Cerebellum (tissue), 4 donors: ENCODE measurements at places on chromosomes 2 and 18. TPM values are rescaled to one million over a fixed set of nuclear protein-coding genes. Genes with fewer than 3 reads are reported as not detected.

KANSL3 gene
- total RNA-seq: 45.5 TPM

DNA sequence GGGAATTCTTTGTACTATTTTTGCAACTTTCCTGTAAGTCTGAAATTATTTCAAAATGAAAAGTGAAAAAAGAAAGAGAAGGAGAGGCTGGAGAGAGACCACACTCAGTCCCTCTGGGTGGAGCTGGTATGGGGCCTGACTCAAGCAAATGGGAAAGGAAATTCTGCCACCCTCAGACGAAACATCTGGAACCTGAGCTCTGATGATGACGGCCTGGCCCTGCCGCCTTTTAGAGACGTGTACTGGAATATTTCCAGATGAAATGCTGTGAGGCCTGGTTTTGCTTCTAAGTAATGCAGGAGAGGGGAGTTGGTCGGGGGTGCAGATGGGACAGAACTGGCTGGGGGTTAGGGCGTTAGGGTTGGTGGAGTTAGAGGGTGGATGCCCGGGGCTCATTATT lies 57.4 kb upstream of the GLI2 start:
- DNase-seq: no peak

GRCh38 chr2:12211326-12212175 lies 465.1 kb downstream of the LPIN1 start:
- no peak for DNase-seq

RHBDD1 gene
- total RNA-seq: 70.5 TPM

DNA sequence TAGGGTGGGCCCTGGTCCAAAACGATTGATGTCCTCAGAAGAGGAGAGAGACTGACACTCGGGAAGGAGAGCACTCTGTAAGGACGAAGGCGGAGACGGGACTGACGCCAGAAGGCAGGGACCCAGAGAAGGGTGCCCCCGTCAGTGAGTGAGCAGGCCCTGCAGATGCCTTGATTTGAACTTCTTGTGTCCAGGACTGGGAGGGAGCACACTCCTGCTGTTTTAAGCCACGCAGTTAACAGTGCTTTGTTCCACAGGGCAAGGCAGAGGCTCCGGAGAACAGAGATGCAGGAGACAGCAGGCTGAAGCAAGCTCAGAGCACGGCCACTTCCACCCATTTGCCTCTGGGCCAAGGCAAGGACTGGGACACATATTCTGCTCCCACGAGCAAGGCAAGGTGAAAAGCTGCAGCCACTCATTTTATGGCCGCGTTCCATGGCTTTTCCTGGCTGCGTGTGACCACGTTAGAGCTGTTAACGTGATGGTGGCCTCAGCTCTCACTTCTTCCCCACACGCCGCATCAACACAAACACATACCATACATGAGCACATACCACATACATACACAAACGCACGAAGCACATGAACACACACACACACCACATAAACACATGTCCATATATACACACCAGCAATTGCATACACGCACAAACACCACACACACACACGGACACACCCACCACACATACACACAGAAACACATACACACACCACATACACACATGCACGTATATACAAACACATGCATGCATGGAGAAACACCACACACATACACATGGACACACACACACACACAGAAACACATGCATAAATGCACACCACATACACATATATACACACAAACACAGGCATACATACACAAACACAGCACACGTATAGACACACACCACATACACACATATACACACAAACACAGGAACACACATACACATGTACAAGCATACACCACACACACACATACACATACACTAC lies 521.0 kb upstream of the MYT1L start:
- DNase-seq: no peak

CPO gene
- total RNA-seq: not detected

DNA sequence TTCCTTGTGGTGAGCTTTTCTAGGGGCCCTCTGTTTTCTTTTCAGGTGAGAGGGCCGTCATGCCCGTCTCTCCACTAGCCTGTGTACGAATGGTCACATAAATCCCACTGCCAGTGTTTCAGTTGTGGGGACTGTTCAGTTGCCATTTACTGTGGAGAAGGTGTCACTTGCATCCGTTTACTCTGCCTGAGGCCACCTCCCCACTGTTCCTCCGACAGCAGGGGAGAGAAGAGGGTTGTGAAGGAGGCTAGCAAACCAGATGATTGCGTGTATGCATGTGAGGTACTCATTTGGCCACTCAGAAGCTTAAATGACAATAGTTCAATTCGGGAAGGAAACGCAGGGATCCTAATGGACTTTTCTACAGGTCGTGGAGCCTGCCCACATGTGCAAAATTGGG lies 3.3 kb downstream of the MTCL1 start:
- DNase-seq: no peak

CABYR gene
- 21.6 TPM for total RNA-seq

CRYGD gene
- 1.9 TPM for total RNA-seq

GRCh38 chr2:157874997-157875640 lies 1.0 kb downstream of the ACVR1 start:
- no peak for DNase-seq

GRCh38 chr2:198695879-198696278 lies 761.9 kb downstream of the SATB2 start:
- no peak for DNase-seq

GRCh38 chr2:200702646-200703118 lies 109.0 kb upstream of the BZW1 start:
- no peak for DNase-seq

GRCh38 chr2:158845859-158846258 lies 50.7 kb downstream of the DAPL1 start:
- DNase-seq: no peak

GRCh38 chr2:68293024-68293423 lies 26.7 kb downstream of the CNRIP1 start:
- DNase-seq: no peak

- DNase-seq: no peak
Observed at GRCh38 chr2:55796121-55796520, 102.5 kb upstream of the PNPT1 start.

DNA sequence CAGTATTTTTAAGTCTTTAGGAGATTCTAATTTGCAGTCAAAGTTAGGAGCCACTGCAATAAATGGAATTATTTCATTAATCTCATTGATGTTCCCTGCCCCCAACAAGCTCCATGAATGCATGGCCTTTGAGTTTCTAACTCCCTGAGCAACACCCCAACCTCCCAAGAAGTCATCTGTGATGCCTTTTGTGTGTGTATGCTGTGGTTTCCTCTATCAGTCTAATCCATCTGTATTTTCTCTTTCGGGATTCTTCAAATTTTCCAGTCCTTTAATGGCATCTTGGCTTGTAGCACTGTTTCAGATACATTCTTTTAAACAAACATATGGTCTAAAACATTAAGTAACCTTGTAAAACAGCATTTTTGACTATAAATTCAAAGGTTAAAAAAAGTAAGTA lies 16.8 kb downstream of the SERPINB10 start:
- no peak for DNase-seq

DNA sequence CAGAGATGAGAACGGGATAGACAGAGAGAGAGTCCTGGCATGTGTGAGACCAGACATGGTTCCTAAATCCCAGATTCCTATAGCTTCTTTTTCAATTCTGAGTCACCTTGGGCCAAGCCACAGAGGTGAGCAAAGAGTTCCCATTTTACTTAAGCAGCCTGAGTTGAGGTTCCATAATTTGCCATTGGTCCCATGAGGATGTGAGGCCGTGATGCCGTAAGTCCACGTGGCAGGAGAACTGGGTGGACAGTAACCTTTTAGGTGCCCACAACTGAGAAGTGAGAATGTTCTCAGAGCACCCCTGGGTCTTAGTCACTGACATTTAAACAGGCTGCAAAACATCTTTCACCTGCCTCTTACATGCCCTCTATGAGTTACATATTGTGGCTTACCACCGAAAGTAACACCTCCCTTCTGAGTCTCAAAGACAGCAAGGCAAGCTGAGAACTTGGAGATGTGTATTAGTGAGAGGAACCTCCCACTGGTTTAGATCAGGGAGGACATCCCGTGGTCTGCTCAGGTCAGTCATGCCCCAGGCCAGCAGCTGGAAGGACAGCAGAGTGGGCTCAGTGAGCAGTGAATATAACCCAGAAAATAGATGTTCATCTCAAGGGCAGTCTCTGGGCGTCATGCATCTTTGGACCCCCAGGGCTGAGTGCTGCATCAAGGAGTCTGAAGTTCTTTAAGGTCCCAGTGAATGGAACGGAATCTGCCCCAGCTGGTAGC lies 127.9 kb upstream of the LGALSL start:
- no peak for DNase-seq

CENPA gene
- 4.6 TPM for total RNA-seq

- DNase-seq: no peak
Observed at GRCh38 chr2:204655101-204655500, 109.8 kb downstream of the PARD3B start.
